ENCODE measurements at places on chromosomes 5 and 9.

DNA sequence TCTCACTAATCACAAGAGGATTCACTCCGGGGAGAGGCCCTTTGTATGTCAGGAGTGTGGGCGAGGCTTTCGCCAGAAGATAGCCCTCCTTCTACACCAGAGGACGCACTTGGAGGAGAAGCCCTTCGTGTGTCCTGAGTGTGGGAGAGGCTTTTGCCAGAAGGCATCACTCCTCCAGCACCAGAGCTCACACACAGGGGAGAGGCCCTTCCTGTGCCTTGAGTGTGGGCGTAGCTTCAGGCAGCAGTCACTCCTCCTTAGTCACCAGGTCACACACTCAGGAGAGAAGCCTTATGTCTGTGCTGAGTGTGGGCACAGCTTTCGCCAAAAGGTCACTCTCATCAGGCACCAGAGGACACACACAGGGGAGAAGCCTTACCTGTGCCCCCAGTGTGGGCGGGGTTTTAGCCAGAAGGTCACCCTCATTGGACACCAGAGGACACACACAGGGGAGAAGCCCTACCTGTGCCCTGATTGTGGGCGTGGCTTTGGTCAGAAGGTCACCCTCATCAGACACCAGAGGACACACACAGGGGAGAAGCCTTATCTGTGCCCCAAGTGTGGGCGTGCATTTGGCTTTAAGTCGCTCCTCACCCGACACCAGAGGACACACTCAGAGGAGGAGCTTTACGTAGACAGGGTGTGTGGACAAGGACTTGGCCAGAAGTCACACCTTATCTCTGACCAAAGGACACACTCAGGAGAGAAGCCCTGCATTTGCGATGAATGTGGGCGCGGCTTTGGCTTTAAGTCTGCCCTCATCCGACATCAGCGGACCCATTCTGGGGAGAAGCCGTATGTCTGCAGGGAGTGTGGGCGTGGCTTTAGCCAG, 27.8 kb downstream of the NUTM2F start:
- DNase-seq, result no peak

DNA sequence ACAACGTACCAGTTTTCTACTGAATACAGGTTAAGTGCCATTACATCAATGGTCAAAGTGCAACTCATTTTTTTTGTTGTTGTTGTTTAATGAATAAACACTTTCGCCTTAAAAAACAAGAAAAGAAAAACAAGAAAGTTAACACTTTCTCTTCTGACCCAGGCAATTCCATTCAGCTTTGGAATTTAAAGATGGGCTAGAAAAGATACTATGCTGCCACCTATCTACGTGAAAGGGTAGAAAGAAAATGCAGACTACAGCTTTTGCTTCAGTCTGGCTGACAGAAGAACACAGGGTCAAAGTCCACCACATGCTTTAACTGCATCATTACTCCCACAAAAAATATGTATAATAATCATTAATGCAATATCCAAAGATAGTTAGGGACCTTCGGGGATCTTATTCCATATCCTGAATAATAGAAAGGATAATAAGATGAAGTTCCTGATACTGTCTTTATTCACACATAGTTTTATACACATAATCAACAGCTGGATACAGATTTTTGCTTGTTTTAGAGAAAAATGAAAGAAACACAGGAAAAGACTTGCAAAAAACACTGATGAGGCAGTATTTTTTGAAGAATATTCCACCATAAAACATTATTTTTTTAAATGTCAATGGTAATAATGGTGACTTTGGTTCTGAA, 40.4 kb downstream of the ZDHHC21 start:
- no peak for DNase-seq

DNA sequence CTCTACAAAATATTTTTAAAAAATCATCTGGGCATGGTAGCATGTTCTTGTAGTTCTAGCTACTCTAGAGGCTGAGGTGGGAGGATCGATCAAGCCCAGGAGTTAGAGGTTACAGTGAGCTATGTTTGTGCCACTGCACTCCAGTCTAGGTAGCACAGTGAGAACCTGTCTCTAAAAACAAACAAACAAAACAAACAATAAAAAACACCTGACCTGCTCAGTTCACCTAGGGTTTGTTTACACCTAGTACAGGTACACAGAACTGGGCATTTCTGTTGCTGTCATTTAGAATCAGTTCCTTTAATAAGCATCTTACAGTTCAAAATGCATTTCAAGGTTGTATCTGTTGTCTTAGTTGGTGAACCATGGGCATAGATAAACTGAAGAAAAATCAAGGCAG, 95.3 kb downstream of the MEGF10 start:
- DNase-seq, result no peak

DNA sequence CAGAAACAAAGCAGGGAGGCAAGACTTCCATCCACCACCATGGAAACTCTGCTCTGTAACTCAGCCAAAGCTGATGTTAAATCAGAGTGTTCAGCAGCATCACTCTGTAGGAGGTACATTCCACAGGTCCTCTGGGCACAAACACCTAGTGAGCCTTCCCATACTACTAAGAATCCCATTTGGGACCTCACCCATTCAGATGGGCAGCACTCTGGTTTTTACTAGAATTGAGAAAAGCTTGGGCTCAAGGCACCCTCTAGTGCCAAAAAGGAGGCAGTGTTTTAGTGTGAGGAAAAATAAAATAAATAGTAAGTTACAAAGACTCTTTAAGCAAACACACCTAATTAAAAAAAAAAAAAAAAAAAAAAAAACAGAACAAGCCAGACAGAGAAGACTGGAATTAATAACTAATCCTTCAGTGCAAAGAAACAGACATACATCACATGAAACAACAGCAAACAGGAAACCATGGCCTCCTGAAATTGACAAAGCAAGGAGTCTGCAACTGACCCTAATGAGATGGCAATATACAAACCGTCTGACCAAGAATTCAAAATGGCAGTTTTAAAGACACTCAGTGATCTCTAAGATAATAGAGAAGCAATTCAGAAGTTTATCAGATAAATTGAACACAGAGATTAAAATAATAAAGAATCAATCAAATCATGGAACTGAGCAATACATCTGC, 159.5 kb downstream of the GNA14 start:
- no peak for DNase-seq

DNA sequence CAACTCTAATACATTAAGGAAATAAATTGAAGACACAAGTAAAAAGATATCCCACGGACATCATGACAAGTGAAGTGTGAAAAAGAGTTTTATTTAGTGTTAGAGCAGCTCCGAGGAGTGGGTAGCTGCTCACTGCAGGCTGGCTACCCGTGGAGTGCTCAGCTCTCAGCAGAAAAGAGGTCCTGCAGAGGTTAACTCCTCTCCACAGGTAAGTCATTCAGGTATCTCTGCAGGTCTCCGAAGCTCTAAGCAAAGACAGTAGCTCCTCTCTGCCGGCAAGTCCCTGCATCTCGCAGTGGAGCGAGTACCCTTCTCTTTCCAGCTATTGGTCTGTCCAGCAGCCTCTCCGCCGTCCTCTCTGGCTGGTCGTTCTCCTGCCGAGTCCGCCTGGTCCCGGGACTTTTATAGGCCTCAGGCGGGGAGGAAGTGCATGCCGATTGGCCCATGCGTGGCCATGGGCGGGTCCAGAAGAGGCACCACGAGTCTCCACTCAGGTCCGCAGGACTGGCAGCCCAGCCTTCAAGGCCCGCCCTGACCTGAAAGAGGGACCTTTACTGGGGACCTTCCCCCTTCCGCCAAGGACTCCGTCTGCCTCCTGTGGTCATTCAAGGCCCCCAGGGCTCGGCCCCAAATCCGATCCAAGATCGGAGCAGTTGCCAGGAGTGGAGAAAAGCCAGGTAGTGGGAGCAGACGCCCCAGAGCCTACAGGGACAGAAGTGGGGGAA, 29.9 kb downstream of the BTNL9 start:
- no peak for DNase-seq

- DNase-seq, result no peak
These were observed 116.9 kb downstream of the ARRDC3 start for GRCh38 chr5:91266184-91266705.

- DNase-seq, result no peak
These were observed 85.7 kb upstream of the SGCD start for GRCh38 chr5:156241266-156241665.

GRCh38 chr9:93081931-93082330, 14.1 kb upstream of the CARD19 start:
- no peak for DNase-seq

DNA sequence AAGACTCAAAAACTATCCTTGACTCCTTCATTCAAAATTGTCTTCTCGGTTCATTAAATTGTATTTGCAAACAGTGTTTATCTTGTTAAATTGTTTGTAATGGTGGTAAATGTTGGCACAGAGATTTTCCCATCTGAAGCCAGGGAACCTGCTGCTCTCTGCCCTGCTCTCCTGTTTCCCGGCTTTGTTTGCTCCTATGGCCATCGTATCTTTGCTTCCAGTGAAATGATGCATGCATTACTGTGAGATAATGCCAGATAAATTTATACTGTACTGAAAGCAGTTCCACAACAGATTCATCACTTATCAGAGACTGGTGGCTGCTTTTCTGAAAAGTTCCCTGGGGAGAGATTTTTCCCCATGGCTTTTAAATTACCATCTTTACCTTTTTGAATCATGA, 81.4 kb downstream of the CD180 start:
- DNase-seq, result no peak

DNA sequence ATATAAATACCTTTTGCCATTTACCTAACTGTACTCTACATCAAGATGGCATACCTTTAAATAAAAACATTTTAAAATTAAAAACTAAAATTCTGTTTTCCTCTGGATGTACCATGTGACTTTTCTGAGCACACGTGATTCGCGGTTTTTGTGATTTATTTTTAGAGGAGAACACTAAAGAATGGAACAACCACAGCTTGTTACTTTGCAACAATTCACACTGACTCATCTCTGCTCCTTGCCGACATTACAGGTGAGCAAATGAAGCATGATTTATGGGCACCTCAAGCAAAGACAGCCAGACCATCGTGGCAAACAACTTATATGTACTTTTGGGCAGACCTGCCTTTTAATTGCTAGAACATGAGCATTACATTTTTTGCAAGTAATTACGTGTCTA, 61.3 kb downstream of the GDA start:
- DNase-seq, result no peak

DNA sequence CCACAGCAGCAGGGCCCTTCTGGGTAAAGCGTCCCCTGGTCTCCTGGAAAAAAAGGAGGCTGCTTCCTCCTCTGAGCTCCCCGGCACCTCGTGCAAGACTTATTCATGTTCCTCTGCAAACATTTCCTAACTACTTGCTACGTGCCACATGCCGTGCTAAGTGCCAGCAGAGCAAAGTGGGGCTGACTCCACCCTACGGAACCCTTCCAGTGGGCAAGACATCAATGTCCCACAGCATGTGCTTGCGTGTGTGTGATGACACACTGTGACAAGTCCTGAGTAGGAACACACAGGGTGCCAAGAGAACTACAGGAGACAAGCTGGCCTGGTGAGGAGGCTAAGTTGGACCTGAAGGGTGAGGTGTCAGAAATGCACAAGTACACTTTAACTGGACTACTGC, 57.4 kb downstream of the SEMA4D start:
- DNase-seq, result no peak

DNA sequence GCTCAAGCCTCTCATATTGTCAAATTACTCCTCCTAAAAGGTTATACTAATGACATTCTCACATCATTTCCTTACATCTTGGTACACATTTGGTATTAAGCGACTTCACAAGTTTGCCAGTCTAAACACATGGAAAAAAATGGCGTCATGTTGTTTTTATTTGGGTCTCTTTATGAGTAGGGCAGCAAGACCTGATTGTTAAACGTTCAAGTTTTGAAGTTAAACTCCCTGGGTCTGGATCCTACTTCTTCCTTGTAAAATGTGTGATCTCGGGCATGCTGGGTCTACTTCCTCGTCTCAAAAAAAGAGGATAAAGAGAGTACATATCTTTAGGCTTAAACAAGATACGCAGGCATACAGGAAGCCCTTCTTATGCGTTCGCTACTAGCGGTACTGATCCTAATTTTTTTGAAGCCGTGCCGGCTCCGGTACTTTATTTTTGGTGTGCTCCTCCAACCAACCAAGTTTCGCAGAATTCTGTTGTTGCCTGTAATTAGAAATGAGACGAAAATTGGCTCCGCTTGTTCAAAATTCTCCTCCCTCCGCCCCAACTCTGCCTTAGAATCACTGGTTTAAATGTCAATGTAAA, 596 bp upstream of the CDC37L1 start:
- DNase-seq, result no peak

- peak; percentile 18 for DNase-seq
These were observed 831 bp downstream of the INPP5E start for GRCh38 chr9:136438548-136439480.

GRCh38 chr5:15763754-15764153, 263.8 kb downstream of the FBXL7 start:
- DNase-seq, result no peak

- DNase-seq, result no peak
These were observed 288.9 kb upstream of the DMAC1 start for GRCh38 chr9:8088477-8088876.

GRCh38 chr5:79792463-79792862, 102.8 kb downstream of the CMYA5 start:
- no peak for DNase-seq

DNA sequence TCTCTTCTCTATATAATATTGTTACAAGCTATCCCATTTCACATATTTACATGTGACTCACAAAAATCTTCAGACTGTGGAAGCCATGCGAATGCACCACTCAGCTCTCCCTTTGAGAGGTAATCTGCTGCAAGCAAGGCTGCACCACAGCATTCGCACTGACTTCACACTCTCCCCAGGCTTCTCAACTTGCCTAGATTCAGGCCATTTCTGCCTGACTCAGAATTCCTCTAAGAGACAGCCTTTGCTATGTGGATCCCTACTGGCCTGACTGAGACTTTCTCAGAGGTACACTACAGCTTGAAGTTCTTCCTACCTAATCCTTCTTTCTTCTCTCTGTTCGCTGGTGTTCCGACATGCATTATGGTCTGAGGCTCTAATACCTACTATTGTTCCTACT, 21.1 kb upstream of the DMRTA1 start:
- no peak for DNase-seq

DNA sequence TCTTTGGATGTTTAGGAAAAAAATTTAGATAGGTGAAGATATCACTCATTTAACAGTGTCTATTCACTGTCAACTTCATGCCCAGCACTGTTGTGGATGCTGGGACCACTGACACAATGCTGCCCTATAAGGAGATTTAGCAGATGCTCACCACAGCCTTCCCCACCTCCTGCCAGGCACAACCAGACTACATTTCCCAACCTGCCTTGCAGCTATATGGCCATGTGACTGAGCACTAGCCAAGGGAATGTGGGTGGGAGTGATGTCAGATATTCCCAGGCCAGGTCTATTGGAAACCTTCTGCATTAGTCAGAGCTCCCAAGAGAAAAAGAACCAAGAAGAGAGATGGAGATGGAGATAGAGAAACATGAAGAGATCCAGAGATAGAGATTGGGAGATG, 302.6 kb upstream of the TAS2R1 start:
- no peak for DNase-seq

- no peak for DNase-seq
These were observed 131.5 kb downstream of the ERCC6L2 start for GRCh38 chr9:96006961-96007360.

- DNase-seq, result no peak
These were observed 23.8 kb downstream of the C5 start for GRCh38 chr9:121026260-121026691.
